ENCODE measurements at places on chromosomes 3 and 15.

- DNase-seq, result peak; percentile 76
Observed at GRCh38 chr3:150059729-150060128, 89.0 kb upstream of the PFN2 start.

DNA sequence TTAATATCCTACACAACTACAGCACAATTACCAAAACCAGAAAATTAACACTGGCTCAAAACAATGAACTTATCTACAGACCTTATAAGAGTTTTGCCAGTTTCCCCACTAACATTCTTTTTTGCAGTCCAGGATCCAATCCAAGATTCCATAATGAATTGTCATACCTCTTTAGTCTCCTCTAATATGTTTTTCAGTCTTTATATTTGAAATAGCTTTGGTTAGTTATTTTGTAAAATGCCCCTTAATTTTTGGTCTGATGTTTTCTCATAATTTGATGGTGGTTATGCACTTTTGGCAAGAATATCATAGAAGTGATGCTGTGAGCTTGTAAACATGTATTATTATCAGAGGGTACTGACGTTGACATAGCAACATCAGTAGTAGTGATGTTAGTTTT lies 124.3 kb downstream of the ISL2 start:
- DNase-seq, result no peak

DNA sequence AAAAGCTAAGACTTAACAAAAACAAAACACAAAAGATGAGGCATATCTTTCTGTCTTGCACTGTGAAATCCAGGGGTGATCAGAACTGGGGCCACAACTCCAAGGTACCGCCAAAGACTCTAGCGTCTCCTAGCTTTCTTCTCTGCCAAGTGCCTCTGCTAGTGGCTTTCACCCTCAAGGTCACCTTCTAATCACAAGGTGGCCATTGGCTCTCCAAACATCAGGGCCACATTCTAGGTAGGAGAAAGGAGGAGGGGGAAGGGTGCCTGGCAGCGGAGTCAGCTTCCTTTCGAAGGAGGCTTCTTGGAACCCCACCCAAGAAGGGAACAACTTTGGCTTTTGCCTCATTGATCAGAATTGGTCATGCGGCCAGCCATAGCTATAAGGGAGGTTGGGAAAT lies 168.8 kb upstream of the SMAD3 start:
- DNase-seq, result no peak

GRCh38 chr15:57948351-57949289 lies 116.9 kb downstream of the ALDH1A2 start:
- peak; percentile 63 for DNase-seq

DNA sequence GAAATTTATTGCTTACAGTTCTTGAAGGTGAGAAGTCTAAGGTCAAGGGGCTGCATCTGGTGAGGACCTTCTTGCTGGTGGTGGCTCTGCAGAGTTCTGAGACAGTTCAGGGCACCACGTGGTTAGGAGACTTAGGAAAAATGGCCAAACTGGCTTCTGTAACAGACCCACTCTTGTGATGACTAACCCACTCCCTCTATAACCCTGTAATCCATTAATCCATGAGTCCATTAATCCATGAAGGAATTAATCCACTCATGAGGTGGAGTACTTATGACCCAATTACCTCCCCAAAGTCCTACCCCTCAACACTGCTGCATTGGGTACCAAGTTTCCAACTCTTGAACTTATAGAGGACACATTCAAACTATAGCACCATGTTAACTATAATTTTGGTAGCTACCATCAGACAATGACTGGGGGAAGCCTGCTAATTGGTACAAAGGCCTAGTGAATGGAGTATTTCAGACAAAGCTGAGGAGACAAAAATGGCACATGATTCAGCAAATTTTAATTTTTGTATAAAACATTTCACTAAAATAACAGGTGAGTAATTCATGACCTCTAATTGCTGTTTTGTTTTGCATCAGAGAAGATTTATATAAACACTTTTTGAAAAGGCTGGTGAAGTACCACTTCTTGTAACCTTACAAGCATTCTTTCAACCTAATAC lies 374.1 kb upstream of the TBL1XR1 start:
- DNase-seq, result no peak

GRCh38 chr3:175355801-175356335 lies 496.7 kb downstream of the NAALADL2 start:
- DNase-seq, result no peak

DNA sequence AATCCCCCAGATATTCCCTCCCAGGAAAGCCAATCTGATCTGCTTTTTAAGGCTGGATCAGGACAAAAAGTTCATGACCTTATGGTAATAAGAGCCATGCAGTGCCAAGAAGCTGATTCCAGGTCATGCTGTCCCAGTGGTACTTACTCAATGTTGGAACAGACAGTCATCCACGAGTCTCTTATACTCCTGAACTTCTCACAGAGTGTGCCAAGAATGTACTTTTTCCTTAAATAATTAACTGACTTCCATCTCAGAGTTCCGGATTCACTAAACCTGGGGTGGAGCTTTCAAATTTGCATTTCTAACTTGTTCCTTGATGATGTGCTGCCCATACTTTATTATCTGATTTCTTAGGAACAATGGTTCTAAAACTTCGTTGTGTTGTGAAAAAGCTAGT lies 3.4 kb upstream of the P3H2 start:
- no peak for DNase-seq

Data from NCI-H69 (cell line).